ENCODE measurements at places on chromosomes 11 and 22.

- no peak for DNase-seq
Observed at GRCh38 chr11:120011836-120012235, 126.1 kb downstream of the TRIM29 start.

DNA sequence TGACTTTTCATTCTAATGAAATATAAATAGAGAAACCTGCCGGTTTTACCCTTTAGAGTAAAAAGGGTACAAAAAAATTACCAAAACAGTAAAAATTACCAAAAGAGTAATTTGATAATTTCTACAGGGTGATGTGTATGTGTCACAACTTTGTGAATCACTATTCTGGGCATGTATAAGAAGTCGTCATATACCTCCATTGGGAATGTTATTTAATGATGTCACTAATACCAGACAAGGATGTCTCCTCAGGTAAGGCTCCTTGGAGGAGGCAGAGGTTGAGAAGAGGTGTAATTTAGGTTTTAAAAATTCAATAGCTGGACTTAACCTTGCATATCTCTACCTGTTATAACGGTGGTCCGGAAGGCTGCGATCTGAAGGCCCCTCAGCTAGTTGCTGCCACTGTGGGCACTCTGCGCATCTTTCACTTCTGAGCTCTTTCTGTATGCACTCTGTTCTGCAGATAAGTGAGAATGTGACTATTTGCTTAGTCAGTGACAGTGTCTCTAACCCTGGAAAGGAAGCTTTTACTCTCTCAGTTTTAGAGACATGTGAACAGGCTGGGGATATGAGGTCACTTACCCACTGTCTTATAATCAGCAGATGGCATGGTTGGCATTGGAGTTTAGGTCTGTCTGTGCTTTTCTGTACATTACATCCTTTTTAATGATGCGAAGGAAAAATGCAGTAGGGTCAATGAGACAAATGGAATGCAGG lies 987 bp upstream of the NCR3LG1 start:
- DNase-seq: no peak

- DNase-seq: no peak
Observed at GRCh38 chr22:38284042-38284402, 11.2 kb upstream of the TMEM184B start.

DNA sequence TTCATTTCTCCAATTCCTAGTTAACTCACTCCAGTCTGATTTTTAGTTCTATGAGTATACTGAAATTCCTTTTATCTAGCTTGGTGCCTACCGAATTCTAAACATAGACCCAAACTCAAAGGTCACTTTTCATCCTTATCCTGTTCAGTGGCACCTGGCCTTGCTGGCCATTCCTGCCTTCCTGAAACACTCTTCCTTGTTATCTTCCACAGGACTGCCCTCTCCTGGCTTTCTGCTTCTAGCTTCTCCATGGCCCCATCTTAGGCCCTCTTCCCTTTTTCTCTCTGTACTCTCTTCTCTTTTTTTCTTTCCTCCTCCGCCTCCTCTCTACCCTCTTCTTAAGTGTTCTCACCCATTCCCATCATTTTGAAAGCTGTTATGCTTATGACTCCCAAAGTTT lies 87.3 kb downstream of the WNT11 start:
- no peak for DNase-seq

DNA sequence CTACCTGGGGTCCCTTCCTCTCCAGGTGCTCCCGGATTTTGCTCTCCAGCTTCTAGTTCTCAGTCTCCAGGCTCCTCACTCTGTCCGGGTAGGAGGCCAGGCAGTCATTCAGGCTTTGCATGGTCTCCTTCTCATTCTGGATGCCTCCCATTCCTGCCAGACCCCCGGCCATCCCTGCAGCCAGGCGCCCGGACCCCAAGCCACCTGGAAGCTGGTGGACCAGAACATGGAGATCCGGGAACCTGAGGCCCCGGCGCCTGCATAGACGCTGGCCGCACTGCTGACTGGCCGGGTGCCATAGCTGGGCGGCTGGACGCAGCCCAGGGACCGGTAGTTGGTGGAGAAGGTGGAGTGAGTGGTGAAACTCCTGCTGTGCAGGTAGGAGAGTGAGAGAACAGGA lies 8.0 kb upstream of the OR52L1 start:
- no peak for DNase-seq

DNA sequence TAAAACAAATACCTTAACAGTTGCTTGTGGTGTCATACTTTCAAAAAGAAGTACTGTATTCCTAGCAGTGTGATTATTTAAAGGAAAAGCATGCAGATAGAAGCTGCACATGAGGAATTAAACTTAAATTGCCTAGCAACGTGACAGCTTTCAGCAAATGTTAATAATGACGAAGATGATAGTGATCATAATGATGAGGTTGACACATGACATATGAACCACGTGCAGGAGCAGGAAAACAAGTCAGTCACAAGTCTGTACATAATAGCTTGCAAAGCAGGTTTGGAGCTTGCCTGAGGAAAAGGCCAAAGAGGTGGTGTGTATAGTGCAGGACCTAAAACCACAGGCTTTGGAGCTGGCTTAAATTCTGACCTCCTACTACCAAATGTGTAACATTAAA lies 30.6 kb upstream of the PIK3C2A start:
- no peak for DNase-seq

DNA sequence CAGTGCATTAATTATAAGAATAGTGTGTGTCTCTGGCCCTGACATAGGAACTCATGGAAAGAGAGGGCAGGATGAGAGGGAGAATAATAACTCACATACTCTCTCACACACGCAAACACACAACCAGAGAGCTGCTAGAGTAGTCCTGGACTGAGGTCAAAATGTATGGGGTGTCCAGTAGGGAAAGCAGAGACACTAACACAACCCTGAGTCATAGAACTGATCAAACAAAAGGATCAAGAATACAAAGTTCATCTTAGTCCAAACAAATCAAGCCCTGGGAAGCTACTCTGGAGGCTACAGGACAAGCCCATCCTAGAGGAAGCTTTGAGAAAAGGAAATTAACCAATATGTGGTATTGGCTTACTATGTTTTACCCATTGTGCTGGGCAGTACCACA lies 178.5 kb upstream of the GUCY1A2 start:
- no peak for DNase-seq

- DNase-seq: no peak
Observed at GRCh38 chr11:130433357-130433756, 4.9 kb upstream of the ADAMTS8 start.

GRCh38 chr22:42368379-42369249 lies 63.6 kb downstream of the NFAM1 start:
- DNase-seq: no peak

GRCh38 chr22:24529898-24530297 lies 25.0 kb downstream of the GUCD1 start:
- DNase-seq: no peak

DNA sequence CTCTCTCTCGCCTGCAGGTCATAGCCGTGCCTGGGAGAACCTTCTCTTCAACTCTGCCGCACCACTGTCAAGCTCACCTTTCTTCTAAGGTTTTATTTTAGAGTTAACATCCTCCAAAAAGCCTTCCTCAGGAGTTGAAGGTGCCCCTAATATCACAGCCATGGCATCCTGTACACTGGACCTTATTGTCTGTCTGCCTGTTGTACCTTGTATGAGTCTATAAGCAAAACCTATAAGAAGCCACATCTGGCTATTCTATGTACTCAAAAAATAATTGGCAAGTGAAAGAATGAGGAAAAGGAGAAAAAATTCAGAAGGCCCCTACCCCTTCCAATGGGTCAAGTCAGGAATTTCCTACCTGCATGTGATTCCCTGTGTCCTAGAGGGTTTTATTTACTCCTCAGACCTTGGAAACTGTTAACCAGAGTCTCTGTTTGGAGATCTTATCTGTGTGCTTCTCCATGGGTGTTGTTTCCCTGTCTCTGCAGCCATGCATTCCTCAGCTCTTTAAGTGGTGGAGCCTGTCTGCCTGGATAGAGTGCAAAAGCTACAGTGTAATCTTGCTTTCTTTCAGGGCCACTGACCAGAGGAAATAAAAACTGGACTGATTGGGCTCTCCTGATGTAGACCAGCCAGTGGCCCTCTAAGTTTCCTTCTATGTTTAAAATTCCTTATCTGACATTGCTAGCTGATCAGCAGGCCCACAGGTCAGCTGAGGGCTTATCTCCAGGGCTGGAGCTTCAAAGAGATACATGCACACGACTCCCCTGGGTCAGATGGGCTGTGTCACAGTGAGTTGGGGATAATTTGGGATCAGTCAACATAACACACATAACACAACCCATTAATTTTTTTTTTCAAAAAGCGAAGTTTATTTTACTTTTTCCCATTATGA lies 37.6 kb upstream of the TMEM135 start:
- no peak for DNase-seq

- no peak for DNase-seq
Observed at GRCh38 chr11:3196161-3197043, 22.2 kb downstream of the MRGPRG start.

GRCh38 chr11:5349550-5349949 lies 1.8 kb upstream of the OR51B6 start:
- no peak for DNase-seq

DNA sequence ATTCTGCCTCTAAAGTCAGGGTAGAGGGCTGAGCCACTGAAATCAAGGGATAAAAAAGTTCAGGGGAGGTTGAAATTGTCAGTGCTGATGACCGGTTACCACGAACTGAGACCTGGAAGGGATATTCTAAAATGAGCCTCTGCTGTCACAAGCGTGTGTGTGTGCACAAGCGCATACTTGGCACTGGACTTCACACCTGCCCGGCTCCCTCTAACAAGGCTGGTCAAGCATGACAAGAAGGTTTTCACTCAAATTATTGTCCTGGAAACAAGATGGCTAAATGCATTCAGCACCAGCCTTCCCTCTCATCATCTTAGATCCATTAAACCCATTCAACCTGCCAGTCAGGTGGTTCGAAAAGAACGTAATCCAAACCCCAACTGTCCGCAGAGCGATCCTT lies 54.8 kb upstream of the CECR2 start:
- DNase-seq: no peak

DNA sequence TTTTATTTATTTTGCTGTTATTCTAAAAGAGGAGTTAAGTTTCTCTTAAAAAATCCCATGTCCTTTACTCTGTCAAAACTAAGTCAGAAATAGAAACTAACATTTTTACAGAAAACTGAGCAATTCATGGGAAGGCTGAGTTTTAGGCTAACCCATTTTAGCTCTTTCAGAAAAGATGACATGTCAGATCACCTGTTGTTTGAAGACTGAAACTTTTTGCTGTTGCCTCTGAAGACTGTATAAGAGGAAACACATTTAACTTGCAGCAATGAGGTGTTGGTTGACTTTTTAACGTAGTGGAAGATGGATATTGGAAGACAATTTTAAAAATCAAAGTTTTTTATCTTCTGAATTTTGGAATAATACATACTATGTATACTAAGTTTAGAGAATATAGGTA lies 115.4 kb downstream of the METTL15 start:
- DNase-seq: no peak

DNA sequence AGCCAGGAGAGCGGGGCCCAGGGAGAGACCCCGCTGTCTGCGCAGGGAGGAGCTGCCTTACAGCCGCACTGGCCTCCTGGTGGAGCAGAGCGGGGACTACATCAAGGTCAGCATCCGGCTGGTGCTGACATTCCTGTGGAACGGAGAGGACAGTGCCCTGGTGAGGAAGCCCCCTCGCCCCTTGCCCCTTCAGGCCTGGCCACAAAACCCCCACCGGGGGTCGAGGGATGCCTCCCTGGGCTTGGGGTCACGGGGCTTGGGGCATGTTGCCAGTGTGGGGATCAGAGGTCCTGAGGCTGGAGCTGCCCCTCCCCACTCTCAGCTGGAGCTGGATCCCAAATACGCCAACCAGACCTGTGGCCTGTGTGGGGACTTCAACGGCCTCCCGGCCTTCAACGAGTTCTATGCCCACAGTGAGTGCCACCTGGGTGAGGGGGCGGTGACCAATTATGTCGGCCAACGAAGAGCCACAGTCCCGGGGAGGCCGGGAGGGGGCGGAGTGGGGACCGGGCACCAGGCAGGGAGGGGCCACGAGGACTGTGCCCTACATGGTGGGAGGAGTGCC lies 4.2 kb downstream of the MUC5B start:
- no peak for DNase-seq

DNA sequence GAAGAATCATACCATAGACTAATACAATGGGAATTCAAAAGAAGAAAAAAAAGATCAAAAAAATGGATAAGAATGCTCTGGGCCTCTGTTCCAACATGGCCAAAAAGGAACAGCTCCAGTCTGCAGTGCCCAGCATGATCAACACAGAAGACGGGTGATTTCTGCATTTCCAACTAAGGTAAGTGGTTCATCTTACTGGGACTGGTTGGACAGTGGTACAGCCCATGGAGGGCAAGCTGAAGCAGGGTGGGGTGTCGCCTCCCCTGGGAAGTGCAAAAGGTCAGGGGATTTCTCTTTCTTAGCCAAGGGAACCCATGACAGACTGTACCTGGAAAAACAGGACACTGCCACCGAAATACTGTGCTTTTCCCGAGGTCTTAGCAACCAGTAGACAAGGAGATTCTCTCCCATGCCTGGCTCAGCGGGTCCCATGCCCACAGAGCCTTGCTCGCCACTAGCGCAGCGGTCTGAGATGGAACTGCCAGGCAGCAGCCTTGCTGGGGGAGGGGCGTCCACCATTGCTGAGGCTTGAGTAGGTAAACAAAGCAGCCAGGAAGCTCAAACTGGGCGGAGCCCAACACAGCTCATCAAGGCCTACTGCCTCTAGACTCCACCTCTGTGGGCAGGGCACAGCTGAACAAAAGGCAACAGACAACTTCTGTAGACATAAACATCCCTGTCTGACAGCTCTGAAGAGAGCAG lies 428.4 kb downstream of the MN1 start:
- no peak for DNase-seq

DNA sequence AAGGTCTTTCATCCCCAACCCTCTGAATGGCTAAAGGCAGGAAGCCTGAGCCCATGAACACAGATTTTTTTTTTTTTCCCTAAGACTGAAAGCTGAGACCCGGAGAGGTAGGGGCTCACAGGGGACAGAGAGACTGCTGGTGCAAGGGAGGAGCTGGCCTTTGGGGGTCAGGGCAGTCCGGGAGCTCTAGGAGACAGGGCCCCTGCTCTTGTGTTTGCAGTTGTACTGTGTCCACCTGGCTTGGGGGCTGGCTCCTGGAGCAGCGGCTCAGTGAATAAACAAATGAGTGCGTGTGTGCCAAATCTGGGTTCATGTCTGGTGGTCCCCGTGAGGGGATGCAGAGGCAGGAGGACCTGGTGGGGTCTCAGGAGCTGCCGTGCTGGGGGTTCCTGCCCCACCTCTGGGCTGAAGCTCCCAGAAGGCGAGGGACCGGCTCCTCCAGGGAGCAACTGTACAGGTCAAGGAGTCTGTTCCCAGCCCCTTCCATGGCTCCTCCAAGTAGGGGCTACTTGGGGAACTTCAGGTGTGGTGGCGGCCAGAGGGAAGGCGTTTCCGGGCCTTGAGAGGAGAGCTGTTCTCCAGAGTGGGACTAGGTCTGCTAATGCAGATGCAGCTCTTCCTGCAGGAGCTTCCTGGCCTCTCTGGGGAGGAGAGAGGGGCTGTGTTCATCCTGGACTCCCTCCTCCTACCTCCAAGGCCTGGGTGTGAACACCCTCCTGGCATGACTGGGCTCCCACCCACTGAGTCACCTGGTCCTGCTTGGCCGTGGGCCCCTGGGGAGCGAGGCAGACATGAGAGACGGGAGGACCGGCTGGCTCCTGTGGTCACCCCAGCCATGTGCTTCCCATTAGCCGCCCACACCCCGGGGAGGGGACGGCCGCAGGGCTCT lies 57.6 kb downstream of the FBXO7 start:
- no peak for DNase-seq

GRCh38 chr11:110069158-110069737 lies 23.9 kb upstream of the ZC3H12C start:
- DNase-seq: no peak

All from stimulated activated CD4-positive, alpha-beta T cell treated with anti-CD3 and anti-CD28 coated beads, Interleukin-1b, Interleukin-23, amount 100 ng/mL, for 24 hours (primary cell).